Melanocyte of skin (primary cell): ENCODE measurements at places on chromosomes 6 and 20. TPM values are rescaled to one million over a fixed set of nuclear protein-coding genes. Genes with fewer than 3 reads are reported as not detected.

The CTAGE9 gene
- not detected in 2 replicates for total RNA-seq

The RNF144B gene
- total RNA-seq: 20.6 and 36.3 TPM in 2 replicates

The JPH2 gene
- total RNA-seq: 0.15 and 0.33 TPM in 2 replicates

The XRN2 gene
- 95.2 and 98.7 TPM in 2 replicates for total RNA-seq

The SPDEF gene
- total RNA-seq: not detected in 2 replicates

The LZTS3 gene
- total RNA-seq: 1.3 and 1.4 TPM in 2 replicates

The PSMB9 gene
- 34.2 and 151 TPM in 2 replicates for total RNA-seq

The TFAP2D gene
- total RNA-seq: not detected in 2 replicates

The RSPO4 gene
- total RNA-seq: not detected in 2 replicates

The OSER1 gene
- 46.0 and 48.3 TPM in 2 replicates for total RNA-seq

The CAGE1 gene
- total RNA-seq: 0.15 and 0.33 TPM in 2 replicates

The KIAA0408 gene
- 1.7 and 2.5 TPM in 2 replicates for total RNA-seq

The ZSCAN31 gene
- 4.1 and 4.7 TPM in 2 replicates for total RNA-seq

The TSPO2 gene
- not detected in 2 replicates for total RNA-seq

The MLIP gene
- total RNA-seq: 22.7 and 83.2 TPM in 2 replicates

The NRSN1 gene
- not detected in 2 replicates for total RNA-seq

The OARD1 gene
- 8.6 and 23.3 TPM in 2 replicates for total RNA-seq

The PRSS16 gene
- total RNA-seq: 0.73 TPM in 1 of 2 replicates, not detected in the other
